ENCODE measurements at places on chromosomes 5 and 9.

DNA sequence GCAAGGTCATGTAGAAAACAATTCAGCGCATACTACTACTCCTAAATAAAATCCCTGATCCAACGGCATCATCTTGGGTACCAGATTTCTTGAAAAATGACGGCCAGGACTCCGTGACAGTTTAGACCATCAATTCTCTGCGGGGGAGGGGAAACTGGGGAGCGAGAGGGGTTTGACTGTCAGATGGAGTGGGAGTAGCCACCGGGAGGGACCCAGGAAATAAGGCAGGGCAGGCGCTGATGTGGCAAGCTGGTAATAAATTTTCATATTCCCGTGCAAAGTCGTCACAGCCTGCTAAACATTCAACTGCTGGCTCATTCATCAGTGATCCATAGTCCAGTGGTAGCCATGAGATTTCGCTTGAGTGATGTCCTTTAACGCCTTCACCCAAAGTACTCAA lies 457 bp upstream of the CDH18 start:
- no peak for DNase-seq

GRCh38 chr5:91670122-91670521 lies 287.0 kb upstream of the ARRDC3 start:
- no peak for DNase-seq

- no peak for DNase-seq
These were observed 35.7 kb downstream of the PWWP2A start for GRCh38 chr5:160083501-160083900.

DNA sequence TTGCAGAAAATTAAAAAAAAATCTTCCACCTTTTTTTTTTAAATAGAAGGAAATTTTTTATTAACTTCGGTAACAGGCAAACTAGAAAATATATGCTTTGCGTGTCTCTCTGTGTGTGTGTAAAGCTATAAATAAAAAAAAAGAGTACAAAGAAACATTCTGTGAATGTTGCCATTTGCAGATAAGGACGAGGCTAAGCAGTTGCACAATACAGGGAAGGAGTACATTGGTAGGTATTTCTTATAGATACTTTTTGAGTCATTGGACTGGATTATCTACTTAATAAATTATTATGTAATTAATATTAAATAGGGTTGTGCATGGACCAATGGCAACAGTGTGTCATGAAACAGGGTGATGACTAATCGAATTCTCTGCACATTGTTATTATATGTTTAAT lies 102.4 kb downstream of the CAMK4 start:
- no peak for DNase-seq

DNA sequence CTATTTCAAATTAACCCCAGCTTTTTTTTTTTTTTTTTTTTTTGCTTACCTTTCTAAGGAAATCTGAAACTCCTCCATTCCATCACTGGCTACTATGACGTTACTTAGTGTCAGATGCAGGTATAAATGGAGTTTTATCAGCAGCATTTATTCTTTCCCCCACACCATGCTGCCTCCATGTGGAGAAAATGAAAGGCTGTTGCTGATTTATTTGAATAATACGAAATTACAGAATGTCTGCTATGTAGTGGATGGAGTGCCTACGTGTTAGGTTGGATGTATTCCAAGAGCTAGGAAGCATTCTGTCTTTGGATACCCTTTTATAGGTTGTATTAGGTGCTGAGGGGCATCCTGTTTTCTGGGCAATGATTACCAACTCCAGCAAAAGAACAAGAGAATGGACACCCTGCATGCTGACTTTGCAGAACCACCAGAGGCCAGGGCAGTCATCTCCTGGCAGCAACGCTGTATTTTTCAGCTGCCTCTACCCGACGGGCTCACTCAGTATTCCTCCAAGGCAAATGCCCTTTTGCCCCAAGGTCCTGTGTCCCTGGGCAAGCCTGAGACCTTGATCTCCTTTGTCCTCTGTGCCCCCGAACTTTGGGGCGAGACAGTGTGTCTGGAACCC lies 199.5 kb downstream of the ALDH1A1 start:
- DNase-seq: no peak

GRCh38 chr5:140596321-140596741 lies 31.7 kb downstream of the SLC35A4 start:
- no peak for DNase-seq

DNA sequence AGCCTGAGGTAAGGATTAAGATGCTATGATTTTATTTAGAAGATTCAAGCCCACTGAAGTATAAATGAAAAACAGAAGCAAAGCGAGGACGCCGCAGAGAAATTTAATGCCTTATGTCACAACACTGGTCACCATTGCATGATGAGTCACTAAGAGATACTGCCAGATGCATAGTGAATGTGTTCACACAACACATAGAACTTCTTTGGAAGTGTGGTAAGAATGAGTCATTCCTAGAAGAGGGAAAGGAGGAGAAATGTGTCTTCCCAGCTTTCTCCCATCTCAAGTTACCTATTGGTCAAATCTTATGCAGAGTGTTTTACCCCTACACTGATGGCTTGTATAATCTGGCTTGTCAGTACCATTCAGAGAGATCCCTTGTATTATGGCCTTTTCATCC lies 465.3 kb upstream of the ARRDC3 start:
- no peak for DNase-seq

GRCh38 chr9:92774274-92774673 lies 9.6 kb upstream of the BICD2 start:
- DNase-seq: no peak

- DNase-seq: no peak
These were observed 5.6 kb downstream of the OLFM1 start for GRCh38 chr9:135093111-135093510.

- DNase-seq: no peak
These were observed 113.9 kb downstream of the DAB2IP start for GRCh38 chr9:121765021-121765950.

DNA sequence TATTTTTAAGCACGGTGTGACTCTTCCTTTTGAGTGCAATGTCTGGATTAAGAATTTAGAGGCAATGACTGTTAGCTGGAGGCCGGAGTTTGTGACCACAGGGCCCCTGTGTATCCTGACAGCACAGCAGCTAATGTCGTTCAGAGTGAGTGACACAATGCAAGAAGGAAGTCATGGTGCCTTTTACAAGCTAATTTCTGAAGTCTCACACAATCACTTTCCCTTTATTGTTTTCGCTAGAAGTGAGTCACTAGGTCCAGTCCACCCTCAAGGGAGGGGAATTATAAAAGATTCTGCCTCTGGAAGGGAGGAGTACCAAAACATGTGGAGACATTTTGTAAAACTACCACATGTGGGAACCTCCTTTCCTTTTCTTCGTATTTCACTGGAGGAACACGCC lies 185.5 kb upstream of the FGF10 start:
- no peak for DNase-seq
